AG09319 (cell line): ENCODE measurements at places on chromosomes 6 and 20.

- DNase-seq = no peak
Measured at GRCh38 chr6:170537329-170537728, 15.8 kb downstream of the PSMB1 start.

- DNase-seq = no peak
Measured at GRCh38 chr6:134177236-134177635, 124.8 kb upstream of the SLC2A12 start.

DNA sequence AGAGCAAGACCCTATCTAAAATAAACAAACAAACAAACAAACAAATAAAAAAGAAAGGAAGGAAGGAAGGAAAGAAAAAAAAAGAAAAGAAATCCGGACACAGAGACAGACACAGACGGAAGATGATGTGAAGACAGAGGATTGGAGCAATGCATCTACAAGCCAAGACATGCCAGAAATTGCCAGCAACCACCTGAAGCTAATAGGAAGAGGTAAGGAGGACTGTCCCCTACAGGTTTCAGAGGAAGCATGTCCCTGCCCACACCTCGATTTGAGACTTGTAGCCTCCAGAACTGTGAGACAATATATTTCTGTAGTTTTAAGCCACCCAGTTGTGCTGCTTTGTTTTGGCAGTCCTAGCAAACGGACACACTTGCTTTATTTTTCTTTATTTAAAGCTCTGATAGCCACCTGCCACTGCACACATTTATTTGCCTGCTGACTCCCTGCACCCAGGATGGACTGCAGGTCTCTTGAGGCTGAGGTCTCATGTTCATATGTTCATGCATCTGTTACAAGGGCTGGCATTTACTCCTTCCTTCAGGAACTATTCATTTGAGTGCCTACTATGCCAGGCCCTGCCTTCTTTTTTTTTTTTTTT, 20.7 kb upstream of the ZMYND8 start:
- no peak for DNase-seq

DNA sequence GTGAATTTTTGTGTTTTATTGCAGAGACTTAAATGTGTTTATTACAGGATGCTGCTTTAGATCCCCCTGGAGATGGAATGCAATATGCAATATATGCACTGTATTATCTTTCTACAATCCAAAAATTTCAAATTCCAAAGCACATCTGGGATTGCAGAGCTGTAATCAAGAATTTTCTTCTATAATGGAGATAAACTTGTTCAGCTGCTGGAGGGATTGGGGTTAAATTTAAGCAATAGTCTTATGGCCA, 66.4 kb downstream of the MKKS start:
- DNase-seq = no peak

- DNase-seq = no peak
Measured at GRCh38 chr20:8946036-8946940, 122.6 kb upstream of the PLCB4 start.

DNA sequence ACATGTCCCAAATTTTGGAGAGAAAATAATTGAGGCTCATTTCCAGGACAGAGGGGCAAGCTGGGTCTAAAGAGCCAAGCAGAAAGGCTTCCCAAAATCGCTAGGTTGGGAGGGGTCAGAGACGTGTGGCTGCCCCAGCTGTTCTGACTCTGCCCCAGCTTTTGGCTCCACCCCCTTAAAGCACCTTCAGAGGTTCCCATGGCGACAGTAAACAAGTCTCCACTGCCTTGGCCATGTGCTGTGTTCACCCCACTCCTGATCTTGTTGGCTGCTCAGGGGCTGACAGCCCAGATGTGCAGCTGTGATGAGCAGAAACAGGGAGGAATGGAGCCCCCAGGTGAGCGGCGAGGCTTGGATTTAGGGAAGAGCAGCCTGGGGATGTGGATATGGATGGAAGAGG, 72.8 kb upstream of the SPTLC3 start:
- DNase-seq = no peak

GRCh38 chr6:53790886-53791285, 3.9 kb upstream of the LRRC1 start:
- DNase-seq = no peak

- DNase-seq = no peak
Measured at GRCh38 chr20:2385026-2385425, 4.3 kb downstream of the TGM6 start.

DNA sequence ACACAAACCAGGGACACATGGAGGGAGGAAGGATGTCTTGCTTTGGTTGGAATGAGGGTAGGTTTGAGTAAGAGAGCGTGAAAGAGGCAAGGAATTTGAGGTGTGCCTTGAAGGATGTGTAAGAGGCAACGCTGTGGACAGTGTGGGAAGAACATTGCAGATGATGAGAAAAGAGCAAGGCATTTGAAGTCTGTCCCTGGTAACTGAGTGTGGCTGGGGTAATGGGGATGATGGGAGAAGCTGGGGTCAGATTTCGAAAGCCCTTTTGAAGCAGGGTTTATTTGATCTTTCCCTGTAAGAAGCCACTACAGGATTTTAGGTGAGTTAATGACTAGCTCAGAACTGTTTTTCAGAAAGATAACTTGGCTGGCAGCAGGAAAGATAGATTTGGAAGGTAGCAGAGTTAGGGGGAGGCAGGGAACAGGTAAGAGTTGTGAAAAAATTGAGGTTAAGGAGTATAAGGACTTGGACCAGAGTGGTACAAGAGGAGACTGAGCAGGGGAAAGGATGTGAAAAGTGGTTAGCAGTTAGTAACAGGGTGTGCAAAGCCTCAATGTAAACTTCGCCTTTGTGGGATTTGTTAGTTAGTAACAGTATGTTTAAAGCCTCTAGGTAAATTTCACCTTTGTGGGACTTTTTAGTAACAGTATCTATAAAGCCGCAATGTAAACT, 17.7 kb downstream of the UTRN start:
- DNase-seq = no peak

DNA sequence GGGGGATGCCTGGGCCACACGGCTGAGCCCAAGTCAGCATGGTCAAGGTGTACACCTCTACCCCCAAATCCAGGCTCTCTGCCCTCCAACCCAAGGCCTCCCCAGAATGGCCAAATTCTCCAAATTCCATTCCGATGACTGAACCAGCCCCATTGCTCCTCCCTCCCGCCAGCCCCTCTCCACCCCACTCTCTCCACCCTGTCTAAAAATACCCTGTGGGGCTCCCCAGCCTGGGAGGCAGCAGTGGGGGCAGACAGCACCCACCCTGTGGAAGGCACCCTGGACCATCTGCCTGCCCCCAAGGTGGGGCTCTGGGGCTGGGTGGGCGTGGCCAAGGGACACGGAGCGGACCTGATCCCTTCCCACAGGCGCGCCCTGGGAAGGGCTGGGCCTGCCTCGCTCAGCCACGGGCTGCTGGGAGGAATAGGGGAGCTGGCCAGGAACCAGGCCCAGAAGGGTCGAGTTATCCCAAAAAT, 11.4 kb downstream of the TEAD3 start:
- DNase-seq = no peak

GRCh38 chr6:55827818-55828522, 47.4 kb downstream of the BMP5 start:
- no peak for DNase-seq

DNA sequence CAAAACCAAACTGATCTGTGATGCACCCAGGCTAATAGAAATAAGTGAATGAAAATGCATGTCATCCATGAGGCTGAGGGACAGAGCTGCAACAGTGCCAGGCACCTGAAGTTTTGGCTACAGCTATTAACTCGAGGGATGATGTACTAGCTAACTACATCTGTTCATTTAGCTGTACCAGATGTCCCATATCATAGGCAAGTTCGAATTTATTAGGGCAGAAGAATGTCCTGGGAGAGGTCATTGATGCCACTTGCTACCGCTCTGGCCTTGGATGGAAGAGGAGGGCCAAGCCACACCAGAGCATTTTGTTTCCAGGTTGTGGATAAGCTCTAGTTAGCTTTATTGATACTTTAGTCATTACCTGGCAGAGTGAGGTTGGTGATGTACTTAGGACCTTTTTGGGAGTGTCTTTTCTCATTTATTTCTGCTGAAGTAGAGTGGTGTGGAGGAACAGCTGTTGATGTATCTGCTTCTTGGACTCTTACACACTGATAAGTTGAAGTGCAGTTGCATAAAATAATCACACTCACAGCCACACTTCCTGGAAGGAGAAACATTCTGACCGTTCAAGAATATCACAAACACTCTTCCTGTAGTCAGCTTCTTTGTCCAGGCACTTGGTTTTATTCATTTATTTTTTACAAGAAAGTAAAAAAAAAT, 8.2 kb downstream of the ZFAND3 start:
- DNase-seq = no peak

DNA sequence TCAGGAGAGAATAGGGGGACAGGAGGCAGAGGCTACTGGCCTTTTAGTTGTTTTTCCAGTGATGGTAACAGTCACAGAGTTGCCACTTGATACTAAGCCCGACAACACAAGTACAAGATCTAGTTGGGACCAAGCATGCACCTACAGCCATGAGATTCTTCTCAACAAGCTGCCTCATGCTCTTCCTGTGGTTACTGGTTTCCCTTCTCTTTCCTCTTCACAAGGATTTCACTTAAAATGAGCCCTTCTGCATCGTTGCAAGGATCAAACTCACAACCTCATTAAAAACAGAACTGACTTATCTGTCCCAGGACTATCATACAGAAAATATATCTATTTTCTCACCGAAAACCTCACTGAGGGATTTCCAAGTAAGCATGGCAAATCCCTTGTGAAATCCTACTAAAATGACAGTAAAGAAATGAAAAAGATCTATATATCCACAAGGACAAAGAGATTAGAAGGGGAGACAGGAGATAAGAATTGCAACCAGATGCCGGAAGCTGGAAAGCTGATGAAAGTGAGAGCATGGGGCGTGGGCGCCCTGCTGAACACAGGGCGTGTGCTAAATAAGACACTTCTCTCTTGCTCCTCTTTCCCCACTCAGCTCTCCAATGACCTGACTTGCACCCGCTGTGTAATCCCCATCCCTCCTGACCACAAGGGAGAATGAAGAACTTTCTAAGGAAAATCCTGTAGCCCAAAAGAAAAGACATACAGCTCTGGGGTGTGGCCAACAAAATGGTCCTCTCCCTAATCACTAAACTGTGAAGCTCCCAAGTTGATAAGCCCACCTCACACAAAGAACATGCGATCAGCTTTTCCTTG, 13.4 kb downstream of the MTFR2 start:
- DNase-seq = no peak

DNA sequence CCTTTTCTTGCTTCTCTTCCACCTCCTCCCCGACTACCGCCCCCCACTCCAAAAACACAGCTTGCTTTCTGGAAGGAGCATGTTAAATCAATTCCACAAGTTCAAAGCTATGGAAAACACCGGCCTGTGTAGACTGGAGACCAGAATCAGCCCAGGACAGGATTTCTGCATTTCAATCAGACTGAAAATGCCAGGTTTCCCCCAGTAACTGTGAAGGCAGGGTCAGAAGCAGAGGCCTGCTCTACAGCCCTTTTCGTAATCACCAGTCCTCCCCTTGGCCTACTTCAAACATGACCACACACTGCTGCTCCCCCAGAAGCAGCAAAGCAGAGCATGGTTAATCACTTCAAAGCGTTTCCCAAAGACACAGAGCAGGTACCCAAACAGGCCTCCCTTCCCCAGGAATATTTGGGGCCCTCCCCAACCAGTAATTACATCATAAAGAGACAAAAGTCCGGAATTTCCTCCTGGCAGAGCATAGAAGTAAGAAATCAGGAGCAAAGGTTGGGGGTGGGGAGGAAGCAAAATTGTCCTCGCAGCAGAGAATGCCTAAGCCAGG, 38.4 kb downstream of the ZMYND8 start:
- DNase-seq = no peak

- DNase-seq = no peak
Measured at GRCh38 chr6:137715589-137716045, 151.4 kb upstream of the TNFAIP3 start.

- DNase-seq = no peak
Measured at GRCh38 chr6:132698608-132699007, 15.2 kb downstream of the VNN1 start.
